ENCODE measurements at places on chromosomes 6 and 20.

GRCh38 chr20:64167676-64168075 is 3.4 kb downstream of the MYT1 start:
- no peak for DNase-seq

- DNase-seq, result no peak
These were observed 37.9 kb downstream of the PTPRA start for GRCh38 chr20:2911200-2911599.

GRCh38 chr6:89353702-89354392 is 1.3 kb upstream of the UBE2J1 start:
- no peak for DNase-seq

DNA sequence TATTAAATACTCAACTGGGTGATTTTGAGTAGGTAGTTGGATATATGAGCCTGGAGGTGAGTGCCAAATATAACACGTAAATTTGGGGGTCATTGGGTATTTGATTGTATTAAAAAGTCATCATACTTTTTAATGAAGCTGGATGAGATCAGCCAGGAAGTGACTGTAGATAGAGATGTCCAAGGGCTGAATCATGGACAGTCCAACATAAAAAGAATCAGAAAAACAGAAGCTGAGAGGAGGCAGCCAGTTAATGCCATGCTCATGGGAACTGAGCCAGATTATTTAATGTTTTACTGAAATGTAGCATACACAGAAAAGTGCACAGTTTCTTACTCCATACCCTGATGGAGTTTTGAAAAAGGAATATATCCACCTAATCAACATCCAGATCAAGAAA is 435.5 kb upstream of the PLCB4 start:
- no peak for DNase-seq

- DNase-seq, result no peak
These were observed 6.6 kb upstream of the BMP7 start for GRCh38 chr20:57272883-57273535.

- DNase-seq, result peak; percentile 49
These were observed at the start of gene SYNDIG1 for GRCh38 chr20:24469116-24469893. TSS of gene SYNDIG1 (plus strand) at chr20:24469629. CDS start at chr20:24543098, 73,469 bp downstream.

- DNase-seq, result no peak
These were observed 3.1 kb upstream of the OSBPL2 start for GRCh38 chr20:62235001-62235776.

GRCh38 chr20:44034965-44035635 is 120.4 kb downstream of the TOX2 start:
- no peak for DNase-seq

- no peak for DNase-seq
These were observed 138.6 kb upstream of the ARID1B start for GRCh38 chr6:156638581-156638980.

DNA sequence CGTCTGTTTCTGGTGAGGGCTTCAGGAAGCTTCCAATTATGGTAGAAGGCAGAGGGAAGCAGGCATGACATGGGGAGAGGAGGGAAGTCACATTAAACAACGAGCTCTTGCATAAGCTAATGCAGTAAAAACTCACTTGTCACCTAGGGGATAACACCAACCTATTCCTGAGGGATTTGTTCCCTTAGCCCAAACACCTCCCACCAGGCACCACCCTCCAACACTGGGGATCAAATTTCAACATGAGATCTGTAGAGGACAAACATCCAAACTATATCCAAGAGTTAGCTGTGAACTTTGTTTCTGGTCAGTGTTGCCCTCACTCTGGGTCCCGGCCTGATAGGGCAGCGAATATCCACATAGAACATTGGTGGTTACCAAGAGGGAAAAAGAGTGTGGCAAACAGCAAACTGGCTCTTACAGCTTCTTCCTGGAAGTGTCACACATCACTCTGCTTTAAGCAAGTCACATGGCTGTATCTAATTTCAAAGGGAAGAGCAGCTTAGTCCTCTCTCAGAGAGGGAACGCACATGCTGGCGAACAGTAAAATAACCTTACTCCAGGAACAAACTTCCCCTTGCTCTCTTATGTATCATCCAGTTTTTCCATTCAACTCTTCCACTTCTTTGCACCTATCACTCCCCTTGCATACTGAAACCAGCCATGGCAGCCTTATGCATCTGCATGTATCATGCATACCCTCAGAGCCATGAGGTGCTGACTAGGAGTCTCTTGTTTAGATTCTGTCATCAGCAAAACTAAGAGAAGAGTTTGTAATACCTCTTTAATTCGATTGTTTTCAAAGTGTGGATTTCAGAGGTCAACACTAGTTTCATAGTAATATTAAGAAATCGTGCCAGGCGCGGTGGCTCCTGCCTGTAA is 4.8 kb upstream of the MOCS1 start:
- no peak for DNase-seq

DNA sequence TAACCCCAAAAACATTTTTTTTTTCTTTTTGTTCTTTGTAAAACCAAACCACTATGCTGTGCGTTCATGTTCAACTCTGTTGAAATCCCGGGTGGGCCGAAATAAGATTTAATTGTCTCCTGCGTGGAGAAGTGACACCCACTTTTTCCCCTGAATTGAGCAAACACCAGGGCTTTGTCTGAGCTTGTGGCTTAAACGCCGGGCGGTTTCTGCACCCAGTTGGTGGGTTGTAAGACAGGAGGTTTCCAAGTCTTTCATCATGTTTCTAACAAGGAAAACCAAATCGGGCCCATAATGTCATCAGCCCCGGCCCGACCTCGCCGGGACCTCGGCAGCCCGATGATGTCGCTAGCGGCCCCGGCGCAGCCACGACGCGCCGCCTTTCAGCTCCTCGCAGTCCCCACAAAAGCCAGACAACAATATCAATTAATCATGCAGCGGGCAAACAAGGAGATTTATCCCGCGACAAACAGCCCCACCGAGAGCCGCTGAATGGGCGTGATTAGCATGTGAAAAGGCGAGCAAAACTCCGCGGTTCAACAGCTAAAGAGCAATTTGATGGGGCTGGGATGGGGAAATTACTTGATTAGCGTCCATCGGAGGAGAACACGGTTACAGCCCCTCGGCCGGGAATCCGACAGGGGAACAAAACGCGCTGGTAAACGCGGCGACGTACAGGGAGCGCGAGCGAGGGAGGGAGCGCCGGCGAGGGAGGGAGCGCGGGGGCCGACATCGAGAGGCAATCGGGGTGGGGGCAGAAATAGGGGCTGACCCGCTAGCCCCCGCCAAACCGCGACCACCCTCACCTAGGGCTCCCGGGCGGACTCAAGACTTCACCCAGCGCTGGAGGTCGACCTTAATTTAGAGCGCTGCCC is 5.3 kb downstream of the LINC00237 start:
- DNase-seq, result no peak

- no peak for DNase-seq
These were observed 57.9 kb downstream of the ELOVL5 start for GRCh38 chr6:53290537-53291510.

GRCh38 chr6:39494998-39495397 is 172.5 kb upstream of the KCNK16 start:
- DNase-seq, result no peak

GRCh38 chr6:28523241-28523622 is 2.4 kb upstream of the GPX5 start:
- DNase-seq, result no peak

DNA sequence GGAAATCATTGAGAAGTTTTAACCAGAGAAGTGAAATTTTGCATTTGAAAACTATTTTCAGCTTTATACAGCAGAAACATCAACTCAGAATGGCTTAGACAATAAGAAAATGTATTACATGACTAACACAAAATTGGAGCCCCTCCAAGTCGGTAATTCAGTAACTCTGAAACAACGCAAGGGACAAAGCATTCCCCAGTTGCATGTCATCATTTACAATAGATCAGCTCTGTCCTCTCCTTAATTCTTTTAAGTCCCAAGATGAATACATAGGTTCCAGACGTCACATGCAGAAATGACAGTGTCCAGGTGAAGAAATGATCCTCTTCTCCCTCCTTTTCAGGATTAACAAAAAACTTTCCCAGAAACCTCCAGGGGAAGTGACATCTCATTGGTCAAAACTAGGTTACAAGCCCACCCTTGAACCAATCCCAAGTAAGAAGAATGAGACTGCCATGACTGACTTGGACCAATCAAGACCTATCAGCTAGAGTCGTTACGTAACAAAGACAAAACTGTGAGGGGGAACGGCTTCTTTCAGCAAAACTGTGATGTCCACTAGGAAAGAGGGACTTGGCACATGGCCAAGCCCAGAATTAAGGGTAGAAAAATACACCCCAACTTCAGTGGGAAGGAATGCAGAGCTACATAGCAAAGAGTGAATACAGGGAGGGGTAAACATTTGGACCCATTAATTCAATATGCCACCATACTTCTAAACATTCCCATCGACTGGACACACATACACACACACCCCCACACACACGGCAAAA is 149.8 kb upstream of the PRND start:
- DNase-seq, result no peak

DNA sequence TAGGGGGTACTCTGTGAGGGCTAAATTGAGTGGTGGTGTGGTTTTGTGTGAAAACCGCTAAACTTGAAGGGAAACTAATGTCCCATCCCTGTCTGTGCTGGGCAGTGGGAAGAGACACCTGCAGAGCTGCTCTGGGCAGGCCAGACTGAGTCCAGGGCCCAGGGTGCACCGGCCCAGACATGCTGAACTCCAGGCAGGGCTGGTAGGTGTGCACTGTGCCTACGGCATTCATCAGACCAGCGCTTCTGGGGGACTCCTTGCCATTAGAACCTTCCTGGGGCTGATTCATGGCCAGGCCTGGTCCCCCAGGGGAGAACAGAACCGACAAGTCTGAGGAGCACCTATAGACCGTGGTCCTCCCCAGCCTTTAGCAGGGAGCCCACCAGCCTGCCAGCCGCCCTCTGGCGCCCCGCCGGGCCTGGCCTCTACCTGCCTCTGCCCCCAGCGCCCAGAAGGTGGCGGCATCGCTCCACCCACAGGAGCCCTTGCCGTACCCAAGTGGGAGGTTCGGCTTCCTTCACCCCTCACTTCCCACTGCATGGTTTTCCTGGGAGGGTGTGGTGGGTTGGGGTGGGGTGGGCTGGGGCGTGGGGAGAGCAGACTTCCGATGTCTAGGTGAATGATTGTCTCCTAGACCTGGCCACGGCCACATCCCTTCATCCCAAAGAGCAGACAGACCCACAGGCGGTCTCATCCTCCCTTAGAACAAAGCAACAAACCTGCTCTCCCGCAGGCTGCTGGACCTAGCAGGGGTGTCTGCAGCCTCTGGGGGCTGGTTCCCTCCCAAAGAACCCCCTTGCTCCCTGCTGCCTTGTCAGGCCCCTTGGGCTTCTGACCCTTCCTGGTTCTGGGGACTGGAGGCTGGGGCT is 15.5 kb downstream of the CCDC167 start:
- DNase-seq, result peak; percentile 60

GRCh38 chr20:63254606-63255384 is 532 bp upstream of the NKAIN4 start:
- peak; percentile 76 for DNase-seq

GRCh38 chr6:136551103-136551502 is 881 bp upstream of the MAP7 start:
- DNase-seq, result no peak

DNA sequence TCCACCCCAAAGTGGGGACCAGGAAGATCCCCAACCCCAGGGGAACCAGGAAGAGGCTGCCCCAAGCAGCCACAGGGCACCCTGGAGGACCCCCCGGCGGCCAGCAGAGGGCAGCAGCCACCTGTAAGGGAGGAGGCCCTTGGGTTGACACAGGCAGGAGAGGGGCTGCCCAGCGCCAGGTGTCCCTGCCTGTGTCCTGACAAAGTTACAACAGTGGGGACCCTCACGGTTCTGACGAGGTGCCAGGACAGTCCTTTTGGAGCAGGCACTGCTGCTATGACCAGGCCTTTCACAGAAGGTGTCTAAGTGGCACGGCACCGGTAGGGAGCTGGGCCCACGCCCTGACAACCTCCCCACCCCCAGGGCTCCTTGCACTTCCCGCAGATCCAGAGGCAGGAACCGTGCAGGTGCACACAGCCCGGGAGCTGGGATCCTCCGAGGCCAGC is 176.7 kb downstream of the BMP7 start:
- peak; percentile 74 for DNase-seq

- DNase-seq, result no peak
These were observed 96.2 kb downstream of the TTLL2 start for GRCh38 chr6:167420858-167421766.

- no peak for DNase-seq
These were observed 128.8 kb downstream of the SOBP start for GRCh38 chr6:107618672-107619071.

DNA sequence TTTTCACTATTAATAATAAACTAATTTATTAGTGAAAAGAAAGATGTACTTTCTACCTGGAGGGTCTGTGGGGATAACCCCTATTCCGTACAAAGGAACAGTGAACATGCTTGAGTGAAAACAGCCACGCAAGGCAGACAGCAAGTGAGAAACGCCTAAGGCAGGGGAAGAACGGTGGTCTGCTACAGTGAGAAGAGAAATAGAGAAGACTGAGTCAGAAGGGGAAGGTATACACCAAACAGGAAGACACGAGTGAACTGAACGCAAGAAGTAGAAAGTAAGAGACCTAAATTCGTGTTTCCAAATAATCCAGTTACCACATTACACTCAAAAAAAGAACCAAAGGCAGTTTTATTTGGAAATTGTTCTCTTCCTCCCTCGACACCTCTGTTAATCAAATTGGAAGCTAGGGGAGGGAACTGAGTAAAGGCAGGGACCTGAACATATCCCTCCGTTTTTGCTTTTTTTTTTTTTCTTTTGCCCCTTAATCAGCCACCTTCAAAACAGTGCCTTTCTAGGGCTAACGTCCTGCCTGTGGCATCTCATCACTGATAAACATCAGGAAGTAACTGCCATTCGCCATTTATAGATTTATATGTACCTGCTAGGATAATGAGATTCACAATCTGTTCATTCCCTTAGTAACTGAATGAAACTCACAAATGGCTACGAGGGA is 48.9 kb downstream of the ATXN1 start:
- DNase-seq, result no peak

GRCh38 chr6:45002390-45003105 is 325.6 kb upstream of the RUNX2 start:
- no peak for DNase-seq

DNA sequence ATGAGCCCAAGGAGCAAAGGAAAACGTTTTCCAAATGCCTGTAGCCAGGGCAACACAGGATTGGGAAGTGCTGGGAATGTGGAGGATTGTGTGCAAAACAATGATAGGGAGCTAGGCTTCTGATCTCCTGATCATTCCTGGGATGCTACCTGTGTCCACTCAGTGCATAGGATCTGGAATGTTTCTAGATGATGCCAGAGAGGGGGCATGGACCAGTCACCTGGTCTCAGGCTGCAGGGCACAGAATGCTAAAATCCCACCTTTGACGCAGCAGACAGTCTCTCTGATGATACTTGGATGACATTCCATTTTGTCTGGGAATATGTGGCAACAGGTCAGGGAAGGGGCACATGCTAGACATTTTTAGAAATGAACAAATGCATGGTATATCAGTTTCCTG is 128.9 kb downstream of the CLIC5 start:
- DNase-seq, result no peak

GRCh38 chr6:52515219-52515960 is 61.5 kb downstream of the TRAM2 start:
- no peak for DNase-seq

- DNase-seq, result no peak
These were observed 3.2 kb upstream of the IRF4 start for GRCh38 chr6:388202-388903.
